ENCODE measurements at places on chromosomes 5 and 9. TPM values are rescaled to one million over a fixed set of nuclear protein-coding genes. Genes with fewer than 3 reads are reported as not detected.

GRCh38 chr5:39157701-39158100 is 61.7 kb downstream of the FYB1 start:
- DNase-seq = no peak

GRCh38 chr5:116652196-116652729 is 77.6 kb upstream of the SEMA6A start:
- no peak for DNase-seq

DNA sequence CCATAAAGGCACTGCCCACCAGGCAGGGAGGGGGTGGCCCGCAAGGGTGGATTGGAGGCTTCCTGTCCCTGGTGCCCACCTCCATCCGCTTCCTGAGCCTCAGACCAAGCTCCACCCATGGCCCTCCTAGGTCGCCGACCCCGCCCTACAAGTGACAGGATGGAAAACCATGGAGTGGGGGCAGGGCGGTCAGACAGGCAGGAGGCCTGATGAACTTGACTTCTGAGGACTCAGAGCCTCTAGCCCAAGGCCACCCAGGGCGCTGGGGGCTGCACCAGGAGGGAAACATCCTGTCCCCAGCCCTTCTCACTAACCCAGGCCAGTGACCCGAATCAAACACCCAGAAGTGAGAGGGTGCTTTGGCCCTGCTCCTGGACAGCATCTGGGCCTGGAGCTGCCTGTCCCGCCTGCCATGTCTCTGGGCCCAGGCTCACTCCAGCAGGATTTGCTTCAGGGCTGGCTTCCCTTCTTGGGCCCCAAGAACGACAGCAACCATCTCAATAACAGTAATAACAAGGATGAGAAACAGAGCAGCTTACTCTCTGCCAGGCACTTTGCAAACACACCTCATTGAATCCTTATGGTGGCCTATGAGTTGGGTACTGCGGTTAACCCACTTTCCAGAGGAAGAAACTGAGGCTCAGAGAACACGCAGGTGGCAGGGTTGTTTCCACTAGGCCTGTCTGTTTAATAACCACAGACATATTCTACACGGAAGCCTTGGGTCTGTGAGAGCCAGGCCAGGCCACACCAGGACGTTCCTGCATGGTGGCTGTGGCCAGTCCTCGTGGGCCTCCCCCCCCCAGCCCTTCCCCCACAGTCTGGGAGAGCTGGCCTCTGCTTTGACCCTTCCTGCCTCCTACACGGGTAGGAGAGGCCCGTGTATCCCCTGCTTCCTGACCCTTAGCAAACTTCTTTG is 4.4 kb upstream of the ST6GALNAC6 start:
- no peak for DNase-seq

DNA sequence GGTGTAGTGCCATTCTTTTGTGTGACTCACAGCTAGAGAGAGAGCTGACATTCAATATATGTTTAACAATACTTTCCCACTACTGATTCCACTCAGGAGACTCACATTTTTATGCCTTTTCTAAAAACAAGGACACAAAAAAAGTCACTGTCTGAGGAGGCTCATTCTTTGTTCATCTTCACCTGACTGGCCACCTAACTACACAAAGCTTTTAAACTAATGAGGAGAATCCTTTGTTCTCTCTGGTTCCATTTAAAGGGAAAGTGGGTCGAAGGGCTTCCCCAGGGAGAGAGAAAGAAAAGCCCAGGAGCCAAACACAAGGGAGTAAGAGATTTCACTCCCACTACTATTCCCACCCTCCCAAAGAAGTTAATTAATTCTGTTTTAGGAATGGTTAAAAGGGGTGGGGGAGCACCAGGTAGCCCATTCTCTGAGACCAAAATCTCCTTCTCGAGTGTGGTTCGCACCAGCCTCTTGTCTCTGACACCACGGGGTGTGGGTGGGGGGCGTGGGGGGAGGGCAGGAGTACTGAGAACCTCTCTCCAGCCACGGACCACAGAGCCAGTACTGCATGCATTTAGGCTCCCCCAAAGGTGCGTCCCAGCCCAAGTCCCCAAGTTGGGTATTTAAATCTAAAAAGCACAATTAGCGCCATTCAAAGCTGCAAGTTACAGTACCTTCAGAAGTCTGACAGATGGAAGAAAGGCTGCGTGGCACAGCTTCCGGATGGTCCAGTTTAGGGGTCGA is 747 bp downstream of the TRPM3 start:
- DNase-seq = no peak

The CDX1 gene
- polyA plus RNA-seq = 0.39 TPM

The NEUROG1 gene
- polyA plus RNA-seq = not detected

The FIBCD1 gene
- polyA plus RNA-seq = 1.4 TPM

The CTSV gene
- polyA plus RNA-seq = 0.32 TPM

The GPR21 gene
- polyA plus RNA-seq = not detected
